Heart right ventricle (tissue), 16 donors: ENCODE measurements at places on chromosomes 4 and X. TPM values are rescaled to one million over a fixed set of nuclear protein-coding genes. Genes with fewer than 3 reads are reported as not detected.

The SYTL5 gene
- total RNA-seq, result not detected

The MRFAP1L1 gene
- 49.9 TPM for total RNA-seq

The NHSL2 gene
- total RNA-seq, result 6.0 TPM

The ZNF595 gene
- total RNA-seq, result 9.2 TPM

The CFAP299 gene
- total RNA-seq, result not detected

The PALLD gene
- total RNA-seq, result 1,460 TPM

DNA sequence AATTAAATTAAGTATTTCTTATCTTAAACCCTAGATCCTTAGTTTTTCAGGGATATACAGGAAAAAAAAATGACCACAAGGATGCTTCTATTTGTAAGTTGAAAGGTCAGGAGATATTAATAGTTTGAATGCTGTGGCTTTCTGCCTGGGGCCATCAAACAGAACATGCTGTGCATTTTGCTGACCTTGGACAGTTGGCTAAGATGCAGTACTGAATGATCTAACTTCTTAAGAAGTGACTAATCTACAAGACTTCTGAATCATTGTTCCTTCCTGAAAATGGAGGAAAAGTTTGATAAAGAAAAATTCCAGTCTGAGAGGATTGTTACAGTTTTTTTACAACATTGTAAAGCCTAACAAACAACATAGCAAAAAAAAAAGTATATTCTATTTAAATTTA is 237.8 kb upstream of the JADE1 start:
- H3K27me3 ChIP-seq, result no peaks in the 10 kb centered on the region
- peaks cover 41% of the 10 kb centered on the region for H3K4me1 ChIP-seq
- peak; percentile 33 for DNase-seq
- no peak overlapping the region for H3K4me3 ChIP-seq
- H3K36me3 ChIP-seq, result no peaks in the 10 kb centered on the region

DNA sequence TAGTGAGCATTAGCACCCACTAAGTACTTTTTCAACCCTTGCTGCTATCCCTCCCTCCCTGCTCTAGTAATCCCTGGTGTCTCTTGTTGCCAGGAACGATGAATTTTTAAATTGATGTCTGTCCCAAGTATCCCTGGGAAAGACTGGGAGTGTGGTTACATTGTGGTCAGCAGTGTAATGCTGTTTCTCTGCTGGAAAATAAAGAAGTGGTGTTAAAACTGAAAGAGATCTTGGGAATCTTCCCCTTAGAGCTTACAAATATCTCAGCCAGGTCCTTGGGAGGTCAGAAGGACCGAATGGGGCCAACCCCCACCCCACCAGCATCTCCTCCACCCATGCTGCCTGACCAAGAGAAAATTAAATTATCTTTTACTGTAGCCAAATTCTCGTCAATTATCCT is 174.5 kb upstream of the MXRA5 start:
- peak overlapping the region; percentile 74 for H3K27ac ChIP-seq
- H3K27me3 ChIP-seq, result no peaks in the 10 kb centered on the region
- no peaks in the 10 kb centered on the region for H3K4me1 ChIP-seq
- no peak overlapping the region for H3K4me3 ChIP-seq

GRCh38 chr4:152278505-152279233 is 257.2 kb downstream of the FBXW7 start:
- H3K4me1 ChIP-seq, result no peaks in the 10 kb centered on the region
- H3K36me3 ChIP-seq, result no peaks in the 10 kb centered on the region
- DNase-seq, result no peak
- H3K27ac ChIP-seq, result no peak overlapping the region
- H3K27me3 ChIP-seq, result no peaks in the 10 kb centered on the region

DNA sequence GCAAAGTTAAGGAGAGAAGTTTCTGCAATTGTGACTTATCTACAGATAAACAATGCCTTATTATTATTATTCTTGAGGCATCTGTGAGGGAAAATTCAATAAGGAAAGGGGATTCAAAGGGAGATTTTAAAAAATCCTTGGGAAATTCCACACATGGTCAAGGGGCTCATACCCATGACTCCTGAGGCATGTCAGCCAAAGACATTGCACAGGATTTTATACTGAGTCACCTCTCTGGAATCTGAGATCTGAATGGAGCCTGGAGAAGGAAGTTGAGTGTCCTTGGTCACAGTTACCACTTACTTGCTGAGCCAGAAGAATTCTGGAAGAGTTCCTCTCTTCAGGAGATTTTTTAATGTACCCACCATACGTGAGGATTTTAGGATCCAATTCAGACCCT is 14.4 kb upstream of the CXCL8 start:
- H3K4me1 ChIP-seq, result peaks cover 15% of the 10 kb centered on the region
- no peak overlapping the region for H3K4me3 ChIP-seq
- H3K36me3 ChIP-seq, result no peaks in the 10 kb centered on the region
- H3K27me3 ChIP-seq, result no peaks in the 10 kb centered on the region
- no peak overlapping the region for H3K27ac ChIP-seq

- H3K36me3 ChIP-seq, result no peaks in the 10 kb centered on the region
- no peak overlapping the region for H3K27ac ChIP-seq
- H3K27me3 ChIP-seq, result no peaks in the 10 kb centered on the region
- no peak for DNase-seq
- no peak overlapping the region for H3K4me3 ChIP-seq
- peaks cover 3% of the 10 kb centered on the region for H3K4me1 ChIP-seq
Measured at GRCh38 chr4:3341760-3342159, 48.9 kb downstream of the RGS12 start.

DNA sequence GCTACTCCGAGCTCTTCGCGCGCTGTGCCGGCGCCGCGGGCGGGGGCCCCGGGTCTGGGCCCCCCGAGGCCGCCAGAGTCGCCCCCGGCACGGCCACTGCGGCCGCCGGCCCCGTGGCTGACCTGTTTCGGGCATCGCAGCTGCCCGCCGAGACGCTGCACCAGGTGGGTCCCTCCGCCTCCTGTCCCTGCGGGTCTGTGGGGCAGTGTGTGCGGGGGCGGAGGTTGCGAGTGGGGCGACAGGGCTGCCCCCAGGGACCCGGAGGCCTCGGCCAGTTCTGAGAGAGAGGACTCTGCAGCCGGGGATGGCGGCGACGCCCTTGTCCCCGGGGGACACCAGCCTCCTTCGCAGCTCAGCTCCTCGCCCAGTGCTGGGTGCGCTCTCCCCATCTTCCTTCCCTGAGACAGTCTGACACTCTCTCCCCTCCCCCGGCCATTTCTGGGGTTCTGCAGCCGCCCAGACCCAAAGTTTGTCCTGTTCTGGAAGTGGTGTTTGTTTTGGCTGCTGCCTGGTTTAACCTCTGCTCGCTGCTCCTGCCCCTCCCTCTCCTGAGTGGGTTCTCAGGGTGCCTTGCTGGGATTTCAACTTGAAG is 609 bp downstream of the REPS2 start:
- peak overlapping the region; percentile 54 for H3K4me3 ChIP-seq
- H3K36me3 ChIP-seq, result no peaks in the 10 kb centered on the region
- no peaks in the 10 kb centered on the region for H3K4me1 ChIP-seq
- no peak overlapping the region for H3K27ac ChIP-seq
- peak; percentile 15 for DNase-seq

GRCh38 chr4:108029731-108030130 is 40.0 kb downstream of the HADH start:
- peaks cover 11% of the 10 kb centered on the region for H3K4me1 ChIP-seq
- H3K36me3 ChIP-seq, result peaks cover 12% of the 10 kb centered on the region
- no peak for DNase-seq
- H3K27ac ChIP-seq, result no peak overlapping the region
- no peak overlapping the region for H3K4me3 ChIP-seq
- no peaks in the 10 kb centered on the region for H3K27me3 ChIP-seq

GRCh38 chrX:53435997-53436396 is 1.8 kb upstream of the HSD17B10 start:
- peak; percentile 38 for DNase-seq
- H3K4me1 ChIP-seq, result peaks cover 4% of the 10 kb centered on the region
- H3K36me3 ChIP-seq, result no peaks in the 10 kb centered on the region
- no peaks in the 10 kb centered on the region for H3K27me3 ChIP-seq

- no peaks in the 10 kb centered on the region for H3K27me3 ChIP-seq
- H3K27ac ChIP-seq, result peak overlapping the region; percentile 19
- no peaks in the 10 kb centered on the region for H3K36me3 ChIP-seq
Measured at GRCh38 chr4:153409412-153409811, 56.7 kb upstream of the TMEM131L start.

GRCh38 chrX:100494646-100495370 is 84.7 kb upstream of the PCDH19 start:
- no peak overlapping the region for H3K4me3 ChIP-seq
- no peaks in the 10 kb centered on the region for H3K36me3 ChIP-seq
- no peaks in the 10 kb centered on the region for H3K27me3 ChIP-seq
- DNase-seq, result no peak
- no peak overlapping the region for H3K27ac ChIP-seq
- no peaks in the 10 kb centered on the region for H3K4me1 ChIP-seq

DNA sequence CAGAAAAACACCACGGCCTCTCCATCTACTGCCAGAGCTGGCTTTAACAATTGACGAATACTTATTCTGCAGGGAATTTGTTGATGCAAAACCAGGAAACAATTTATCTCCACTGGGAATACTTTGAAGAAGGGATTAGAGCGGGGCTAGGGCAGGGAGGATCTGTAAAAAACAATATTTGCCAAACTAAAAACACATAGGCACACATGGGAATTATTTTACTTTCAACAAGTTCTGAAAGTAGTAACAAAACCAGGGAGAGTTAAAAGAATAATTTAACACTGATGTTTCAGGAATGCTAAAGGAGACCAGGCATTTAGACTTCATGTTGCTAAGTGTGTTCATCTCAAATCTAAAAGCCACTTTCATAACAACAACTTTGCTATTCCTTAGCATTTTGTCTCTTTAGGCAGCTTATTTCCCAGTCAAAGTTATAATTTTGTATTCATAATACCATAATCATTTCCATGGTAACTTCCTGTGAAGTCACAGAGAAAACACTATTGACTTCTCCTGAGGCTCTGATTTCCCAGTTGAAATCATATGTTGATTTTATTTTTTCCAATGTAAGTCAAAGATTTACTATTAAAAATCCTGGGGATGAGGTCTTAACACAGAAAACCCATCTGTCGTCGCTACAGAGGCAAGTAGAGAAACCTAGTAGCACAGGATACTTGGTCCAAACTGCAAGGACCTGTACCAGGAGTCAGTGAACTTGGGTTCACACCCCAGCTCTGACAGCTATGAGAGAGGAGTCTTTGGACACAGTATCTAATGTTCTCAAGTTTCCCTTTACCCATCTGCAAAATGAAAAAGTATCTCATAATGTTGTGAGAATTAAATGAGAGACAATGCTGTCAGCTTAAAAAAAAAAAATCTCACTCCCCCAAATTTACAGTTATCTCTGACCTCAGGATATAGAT is 69.3 kb downstream of the SH3RF1 start:
- H3K36me3 ChIP-seq, result no peaks in the 10 kb centered on the region
- no peak overlapping the region for H3K4me3 ChIP-seq
- H3K4me1 ChIP-seq, result no peaks in the 10 kb centered on the region
- no peak for DNase-seq

DNA sequence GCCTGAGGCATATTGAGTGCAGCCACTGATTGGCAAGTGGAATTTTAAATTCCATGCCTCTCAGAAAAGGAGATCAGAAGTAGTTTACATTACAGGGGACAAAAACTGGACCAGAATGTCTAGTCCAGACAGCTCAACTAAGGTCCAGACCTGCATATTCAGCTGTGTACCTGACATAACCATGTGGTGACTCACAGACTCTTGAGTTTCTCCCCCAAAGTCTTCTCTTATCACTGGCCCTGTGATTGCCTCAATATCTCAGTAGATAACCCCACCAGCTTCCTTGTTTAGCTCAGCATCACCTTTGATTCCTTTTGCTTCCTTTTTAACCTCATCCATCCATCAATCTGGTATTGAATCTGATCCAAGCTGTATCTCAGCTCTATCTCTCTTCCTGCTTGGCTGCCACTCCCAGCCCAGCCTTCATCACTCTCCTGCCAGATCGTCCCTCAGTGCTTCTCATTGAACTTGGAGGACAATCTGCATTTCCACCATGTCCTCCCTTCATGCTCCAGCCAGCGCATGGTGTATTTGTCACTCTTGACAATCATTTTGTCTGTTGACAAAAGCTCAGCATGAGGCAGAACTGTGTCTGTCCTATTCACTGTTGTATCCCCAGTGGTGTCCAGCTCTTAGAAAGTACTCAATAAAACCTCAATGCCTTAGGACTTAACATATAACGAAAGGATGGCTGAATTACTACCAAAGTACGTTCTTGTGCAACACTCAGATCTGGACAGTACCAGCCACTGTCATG is 27.8 kb upstream of the SLC2A9 start:
- no peak overlapping the region for H3K27ac ChIP-seq
- H3K27me3 ChIP-seq, result no peaks in the 10 kb centered on the region
- no peak overlapping the region for H3K4me3 ChIP-seq
- no peak for DNase-seq
- H3K4me1 ChIP-seq, result peaks cover 20% of the 10 kb centered on the region

- H3K4me3 ChIP-seq, result no peak overlapping the region
- no peaks in the 10 kb centered on the region for H3K27me3 ChIP-seq
- H3K36me3 ChIP-seq, result no peaks in the 10 kb centered on the region
- DNase-seq, result peak; percentile 8
- H3K4me1 ChIP-seq, result no peaks in the 10 kb centered on the region
Measured at GRCh38 chr4:110484767-110485166, 8.8 kb downstream of the ENPEP start.

- H3K27ac ChIP-seq, result peak overlapping the region; percentile 55
- H3K27me3 ChIP-seq, result no peaks in the 10 kb centered on the region
- H3K4me3 ChIP-seq, result peak overlapping the region; percentile 9
- H3K4me1 ChIP-seq, result peaks cover 10% of the 10 kb centered on the region
Measured at GRCh38 chr4:124111922-124112321, 600.6 kb downstream of the ANKRD50 start.
